Vagina (tissue), 2 donors: ENCODE measurements at places on chromosomes 16 and 17.
A peak's percentile ranks its signal among the peaks of the same experiment; 100 is the strongest.

DNA sequence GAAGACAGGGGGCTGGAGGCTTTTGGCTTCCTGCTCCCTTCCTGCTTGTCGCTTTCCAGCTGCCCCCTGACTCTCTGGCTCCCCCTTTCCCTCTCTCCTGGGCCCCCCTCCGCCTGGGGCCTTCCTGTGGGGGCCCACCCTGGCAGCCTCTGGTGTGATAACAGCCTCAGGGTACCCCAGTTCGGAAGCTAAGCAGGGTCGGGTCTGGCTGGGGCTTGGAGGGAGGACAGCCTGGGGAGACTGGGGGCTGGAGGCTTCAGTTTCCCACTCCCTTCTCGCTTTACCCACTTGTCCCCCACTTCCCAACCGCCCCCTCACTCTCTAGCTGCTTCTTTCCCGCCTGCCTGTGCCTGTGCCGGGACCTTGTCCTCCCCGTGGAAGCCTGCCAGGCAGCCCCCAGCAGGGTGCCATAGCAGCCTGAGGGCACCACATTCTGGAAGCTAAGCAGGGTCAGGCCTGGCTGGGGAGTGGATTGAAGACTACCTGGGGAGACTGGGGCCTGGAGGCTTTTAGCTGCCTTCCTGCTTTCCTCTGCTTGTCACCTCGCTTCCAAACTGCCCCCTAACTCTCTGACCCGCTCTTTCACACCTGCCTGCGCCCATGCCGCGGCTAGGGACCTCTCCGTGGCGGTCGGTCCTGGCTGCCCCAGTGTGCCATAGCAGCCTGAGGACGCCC lies 2275.5 kb downstream of the TP53TG3F start:
- no peaks in the 10 kb centered on the region for H3K36me3 ChIP-seq
- no peaks in the 10 kb centered on the region for H3K4me1 ChIP-seq
- H3K4me3 ChIP-seq = no peak overlapping the region

DNA sequence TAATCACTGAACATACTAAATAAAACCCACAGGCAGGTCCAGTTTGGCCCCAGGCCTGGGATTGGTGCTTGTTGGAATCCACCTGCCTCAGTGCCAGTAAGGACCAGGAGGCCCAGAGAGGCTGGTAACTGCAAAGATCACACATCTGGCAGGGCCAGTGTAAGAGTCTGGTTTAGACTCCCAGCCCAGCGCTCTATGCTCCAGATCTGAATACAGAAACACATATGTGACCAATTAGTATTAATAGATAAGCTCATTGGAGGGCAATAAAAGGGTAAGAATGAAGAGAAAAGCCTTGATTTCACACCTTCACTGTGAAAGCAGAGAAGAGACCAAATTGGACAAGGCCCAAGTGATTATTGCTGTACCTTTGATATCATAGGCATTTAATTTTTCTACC lies 13.6 kb upstream of the CCDC182 start:
- H3K27me3 ChIP-seq = no peaks in the 10 kb centered on the region
- no peak overlapping the region for H3K4me3 ChIP-seq
- no peaks in the 10 kb centered on the region for H3K36me3 ChIP-seq
- DNase-seq = no peak

- H3K36me3 ChIP-seq = no peaks in the 10 kb centered on the region
- H3K27ac ChIP-seq = no peak overlapping the region
- no peaks in the 10 kb centered on the region for H3K27me3 ChIP-seq
Observed at GRCh38 chr17:77163001-77163400, 22.2 kb downstream of the SEC14L1 start.

- no peak overlapping the region for H3K27ac ChIP-seq
- H3K27me3 ChIP-seq = no peaks in the 10 kb centered on the region
- no peak for DNase-seq
- peaks cover 19% of the 10 kb centered on the region for H3K4me1 ChIP-seq
- H3K4me3 ChIP-seq = no peak overlapping the region
Observed at GRCh38 chr16:11708421-11708820, 34.2 kb downstream of the TXNDC11 start.

- H3K27me3 ChIP-seq = no peaks in the 10 kb centered on the region
- H3K36me3 ChIP-seq = no peaks in the 10 kb centered on the region
- DNase-seq = no peak
- H3K27ac ChIP-seq = no peak overlapping the region
- peaks cover 24% of the 10 kb centered on the region for H3K4me1 ChIP-seq
- no peak overlapping the region for H3K4me3 ChIP-seq
Observed at GRCh38 chr16:4288148-4288921, 15.5 kb upstream of the TFAP4 start.

DNA sequence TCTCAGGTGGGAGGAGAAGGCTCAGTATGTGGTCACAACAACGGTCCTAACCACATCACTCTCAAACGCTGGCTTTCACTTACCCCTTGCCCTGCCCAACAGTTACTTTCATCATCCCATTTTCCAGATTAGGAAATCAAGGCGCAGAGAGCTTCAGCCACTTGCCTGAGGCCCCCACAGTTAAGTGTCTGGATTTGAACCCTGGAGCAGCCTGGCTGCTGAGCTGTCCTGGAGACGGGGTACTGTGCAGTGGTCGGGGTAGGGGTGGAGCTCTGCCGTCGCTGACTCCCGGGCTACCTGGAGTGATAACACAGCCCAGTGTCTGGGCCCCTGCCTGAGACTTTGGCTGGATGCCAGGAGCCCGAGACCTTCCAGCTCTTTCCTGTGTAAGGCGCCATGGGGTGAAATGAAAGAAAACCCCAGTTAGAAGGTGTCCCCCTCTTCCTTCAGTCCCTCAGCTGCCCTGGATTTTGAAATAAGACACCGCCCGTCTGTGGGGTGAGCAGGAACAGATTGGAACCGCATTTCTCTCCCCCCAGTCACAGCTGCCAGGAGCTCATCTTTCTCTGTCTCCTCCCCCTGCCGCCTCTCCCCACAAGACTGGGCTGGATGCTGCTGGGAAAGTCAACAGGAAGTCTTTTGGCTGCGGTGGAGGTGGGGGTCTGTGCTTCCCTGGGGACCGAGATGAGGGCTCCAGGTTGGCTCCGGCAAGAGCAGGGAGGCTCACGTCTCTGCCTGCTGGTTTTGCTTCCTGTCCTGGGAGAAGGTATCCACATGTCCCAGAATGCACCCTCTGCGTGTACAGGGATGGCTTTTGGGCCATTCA lies 280.2 kb downstream of the SEC14L1 start:
- H3K4me1 ChIP-seq = peaks cover 81% of the 10 kb centered on the region
- H3K27me3 ChIP-seq = no peaks in the 10 kb centered on the region
- no peak for DNase-seq
- H3K27ac ChIP-seq = peak overlapping the region; percentile 98

- H3K36me3 ChIP-seq = no peaks in the 10 kb centered on the region
- H3K27ac ChIP-seq = no peak overlapping the region
- H3K27me3 ChIP-seq = no peaks in the 10 kb centered on the region
- no peak for DNase-seq
- no peaks in the 10 kb centered on the region for H3K4me1 ChIP-seq
Observed at GRCh38 chr16:77375396-77375795, 59.4 kb downstream of the ADAMTS18 start.

DNA sequence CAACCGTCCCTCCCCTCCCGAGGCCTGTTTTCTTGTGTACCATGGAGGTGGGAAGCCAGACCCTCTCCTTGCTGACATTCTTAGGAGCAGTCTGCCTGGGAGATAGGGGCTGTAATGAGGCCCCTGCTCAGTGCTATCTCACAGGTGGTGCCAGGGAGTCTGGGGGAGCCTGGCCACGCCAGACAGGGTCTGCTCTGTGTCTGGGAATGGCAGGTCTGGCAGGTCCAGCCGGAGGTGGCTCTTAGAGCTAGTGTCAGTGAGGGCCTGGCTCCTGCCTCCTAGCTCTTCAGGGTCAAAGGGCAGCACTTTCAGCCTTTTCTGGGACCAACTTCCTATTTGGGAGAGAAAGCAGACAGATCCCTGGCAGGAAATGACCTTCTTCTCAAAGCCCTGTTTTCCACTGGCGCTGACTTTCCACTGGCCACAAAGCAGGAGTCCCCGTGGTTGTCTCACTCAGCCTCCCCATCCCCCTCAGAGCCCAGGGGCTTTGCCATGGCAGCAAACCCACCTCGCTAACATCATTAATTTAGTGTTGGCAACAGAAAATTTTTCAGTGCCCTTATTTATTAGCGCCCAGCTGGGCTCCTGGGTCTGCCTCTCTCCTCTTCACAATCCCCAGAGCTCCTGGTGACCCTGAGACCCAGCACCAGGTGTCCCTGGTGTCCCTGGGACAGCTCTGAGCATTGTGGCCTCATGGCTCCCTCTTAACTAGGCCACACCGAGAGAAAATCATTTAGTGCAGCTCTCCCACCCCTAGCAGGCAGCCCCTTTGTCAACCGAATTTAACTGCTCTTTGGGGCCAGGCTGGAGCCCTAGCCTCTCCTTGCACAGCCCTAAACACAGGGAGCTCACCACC lies 24.0 kb upstream of the DOK4 start:
- H3K4me3 ChIP-seq = no peak overlapping the region
- H3K36me3 ChIP-seq = no peaks in the 10 kb centered on the region
- H3K27ac ChIP-seq = no peak overlapping the region
- peaks cover 29% of the 10 kb centered on the region for H3K4me1 ChIP-seq
- no peak for DNase-seq
